Fibroblast of lung (primary cell): ENCODE measurements at places on chromosomes 7 and 10. TPM values are rescaled to one million over a fixed set of nuclear protein-coding genes. Genes with fewer than 3 reads are reported as not detected.

DNA sequence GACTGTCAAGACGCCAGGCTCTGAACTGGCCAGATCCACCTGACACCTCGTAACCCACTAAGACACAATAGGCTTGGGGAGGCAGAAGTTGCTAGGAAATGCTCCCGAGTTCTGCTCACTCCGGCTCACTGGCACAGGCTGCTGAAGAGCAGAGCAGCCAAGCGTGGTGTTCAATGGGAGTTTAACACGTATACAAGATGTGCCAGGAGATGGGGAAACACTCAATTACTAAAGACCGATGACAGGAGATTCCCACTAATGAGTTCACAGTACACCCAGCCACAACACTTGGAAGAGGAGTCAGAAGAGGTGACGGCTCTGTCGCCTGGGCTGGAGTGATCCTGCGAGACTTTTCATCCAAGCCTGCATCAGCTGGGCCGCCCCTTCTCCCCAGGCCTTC, 303.4 kb downstream of the GFRA1 start:
- DNase-seq, result no peak

DNA sequence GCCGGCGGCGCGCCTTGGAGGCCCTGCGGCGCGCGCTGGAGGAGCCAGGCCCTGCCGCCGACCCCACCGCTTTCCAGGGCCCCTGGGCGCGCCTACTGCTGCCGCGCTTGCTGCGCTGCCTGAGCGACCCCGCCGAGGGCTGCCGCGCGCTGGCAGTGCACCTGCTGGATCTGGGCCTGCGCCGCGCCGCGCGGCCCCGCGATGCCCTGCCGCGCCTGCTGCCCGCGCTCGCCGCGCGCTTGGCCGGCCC, 280 bp downstream of the DNAAF5 start:
- DNase-seq, result no peak

CTAGE8 gene
- 0.14 and 0.43 TPM in 2 replicates for polyA plus RNA-seq

CPXM2 gene
- polyA plus RNA-seq, result 2.8 and 3.1 TPM in 2 replicates

ELFN1 gene
- 0.16 and 0.26 TPM in 2 replicates for polyA plus RNA-seq

GNAT3 gene
- not detected in 2 replicates for polyA plus RNA-seq
